ENCODE measurements at places on chromosomes 5 and 9. TPM values are rescaled to one million over a fixed set of nuclear protein-coding genes. Genes with fewer than 3 reads are reported as not detected.

The CBY3 gene
- not detected for total RNA-seq

The CEL gene
- 2.3 TPM for total RNA-seq

The TMEM252 gene
- not detected for total RNA-seq

The AMBP gene
- not detected for total RNA-seq

The IL3 gene
- total RNA-seq, result not detected

The SNX2 gene
- total RNA-seq, result 44.7 TPM

The FOXD4 gene
- 1.6 TPM for total RNA-seq

The SIT1 gene
- not detected for total RNA-seq

The SPARC gene
- 253 TPM for total RNA-seq

The RNF208 gene
- total RNA-seq, result 57.0 TPM

The ENTPD2 gene
- total RNA-seq, result 13.2 TPM

The MARVELD2 gene
- 1.5 TPM for total RNA-seq

The ENTPD8 gene
- not detected for total RNA-seq

The PTPN3 gene
- 8.7 TPM for total RNA-seq

The HK3 gene
- total RNA-seq, result 2.3 TPM

The SNCB gene
- total RNA-seq, result 273 TPM
